Cardiac muscle cell (in vitro differentiated cells and primary cell): ENCODE measurements at places on chromosomes 1 and 21. TPM values are rescaled to one million over a fixed set of nuclear protein-coding genes. Genes with fewer than 3 reads are reported as not detected.
A peak's percentile ranks its signal among the peaks of the same experiment; 100 is the strongest.

DNA sequence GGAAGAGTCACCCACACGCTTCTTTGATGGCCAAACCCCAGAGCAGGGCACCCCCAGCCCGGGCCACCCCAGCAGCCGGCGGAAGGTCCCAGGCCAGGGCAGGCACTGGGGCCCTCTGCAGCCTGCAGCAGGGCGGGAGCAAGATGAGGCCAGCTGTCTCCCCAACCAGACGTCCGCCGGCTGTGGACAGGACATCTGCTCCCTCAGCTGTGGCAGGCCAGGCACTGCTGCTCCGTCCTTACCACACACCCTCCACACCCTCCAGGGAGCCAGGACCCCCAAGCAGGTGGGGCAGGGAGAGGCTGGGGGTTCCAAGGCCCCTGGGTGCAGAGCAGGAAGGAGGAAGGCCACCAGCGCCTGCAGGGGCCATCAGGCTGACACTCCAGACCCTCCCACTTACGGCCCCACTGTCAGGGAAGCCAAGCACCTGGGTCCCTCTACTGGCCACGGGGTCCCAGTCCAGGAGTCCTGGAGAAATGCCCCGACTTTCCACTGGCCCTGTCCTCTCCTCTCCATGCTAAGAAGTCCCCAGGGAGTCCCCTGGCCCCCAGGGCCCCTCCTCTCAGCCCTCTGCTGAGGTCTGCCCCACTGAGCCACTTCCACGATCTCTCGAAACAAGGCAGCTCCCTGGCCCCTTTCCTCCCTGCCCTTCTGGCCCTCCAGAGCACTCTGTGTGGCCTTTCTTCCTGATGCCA lies 5.6 kb downstream of the WNT9A start:
- peak; percentile 28 for DNase-seq

DNA sequence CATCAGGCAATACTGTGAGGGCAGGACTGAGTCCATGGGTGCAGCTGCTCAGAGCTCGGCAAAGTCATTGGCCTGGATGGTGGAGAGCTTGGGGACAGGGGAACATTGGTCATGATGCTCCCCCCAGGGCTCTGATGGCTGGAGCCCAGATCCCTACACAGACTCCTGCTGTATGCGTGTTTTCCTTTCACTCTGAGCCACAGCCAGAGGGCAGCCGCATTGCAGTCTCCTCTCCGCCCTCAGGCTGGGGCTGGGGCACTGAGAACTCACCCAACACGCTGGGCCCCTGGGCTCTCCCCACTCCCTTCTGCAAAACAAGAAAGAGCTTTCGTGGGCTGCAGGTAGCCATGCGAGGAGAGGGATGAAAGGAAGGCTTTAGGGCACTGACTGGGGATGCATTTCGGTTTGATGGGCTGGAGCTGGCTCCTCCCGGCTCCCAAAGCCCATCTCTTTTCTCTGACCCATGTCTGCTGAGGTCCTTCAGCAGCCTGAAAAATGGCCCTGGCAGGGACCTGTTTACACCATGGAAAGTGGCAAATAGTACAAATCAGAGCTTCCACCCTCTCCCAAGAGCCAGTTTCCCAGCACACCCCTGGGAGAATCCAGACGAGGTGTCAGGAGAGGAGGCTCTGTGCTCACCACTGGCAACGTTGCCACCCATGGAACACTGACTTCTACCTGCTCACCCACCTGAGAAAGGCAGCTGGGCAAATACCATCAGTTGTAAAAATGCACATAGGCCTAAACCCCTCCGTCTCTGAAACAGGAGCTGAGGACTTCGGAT lies 43.8 kb downstream of the CAPN2 start:
- no peak for DNase-seq

GRCh38 chr1:171426645-171427044 lies 58.7 kb upstream of the PRRC2C start:
- DNase-seq = no peak

Gene FAM177B
- not detected in 2 replicates for total RNA-seq

Gene FCER1A
- not detected in 2 replicates for total RNA-seq

Gene KCNQ4
- total RNA-seq = 1.3 and 3.7 TPM in 2 replicates

Gene LENEP
- total RNA-seq = not detected in 2 replicates

- DNase-seq = no peak
Measured at GRCh38 chr1:23591460-23592208, 32.3 kb upstream of the ID3 start.

DNA sequence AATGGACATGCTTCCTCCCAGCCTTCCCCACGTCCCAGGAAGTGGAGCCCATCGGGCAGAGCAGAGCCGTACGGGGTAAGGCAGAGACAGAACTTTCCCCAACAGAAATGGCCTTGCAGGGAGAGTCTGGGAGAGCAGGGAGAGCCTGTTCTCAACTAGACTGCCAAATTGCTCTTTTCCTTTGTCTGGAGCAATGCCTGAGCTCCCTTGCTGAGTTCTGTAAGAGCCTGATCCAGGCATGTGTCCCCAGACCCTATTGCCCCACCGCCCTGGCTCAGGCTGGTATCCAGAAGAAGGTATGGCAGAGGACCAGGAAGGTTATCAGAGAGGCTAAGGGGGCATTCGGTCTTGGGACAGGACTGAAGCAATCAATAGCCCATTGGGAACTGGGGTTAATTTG lies 79.9 kb downstream of the TMEM53 start:
- DNase-seq = no peak

GRCh38 chr1:207414606-207415108 lies 39.5 kb upstream of the CR2 start:
- no peak for DNase-seq

DNA sequence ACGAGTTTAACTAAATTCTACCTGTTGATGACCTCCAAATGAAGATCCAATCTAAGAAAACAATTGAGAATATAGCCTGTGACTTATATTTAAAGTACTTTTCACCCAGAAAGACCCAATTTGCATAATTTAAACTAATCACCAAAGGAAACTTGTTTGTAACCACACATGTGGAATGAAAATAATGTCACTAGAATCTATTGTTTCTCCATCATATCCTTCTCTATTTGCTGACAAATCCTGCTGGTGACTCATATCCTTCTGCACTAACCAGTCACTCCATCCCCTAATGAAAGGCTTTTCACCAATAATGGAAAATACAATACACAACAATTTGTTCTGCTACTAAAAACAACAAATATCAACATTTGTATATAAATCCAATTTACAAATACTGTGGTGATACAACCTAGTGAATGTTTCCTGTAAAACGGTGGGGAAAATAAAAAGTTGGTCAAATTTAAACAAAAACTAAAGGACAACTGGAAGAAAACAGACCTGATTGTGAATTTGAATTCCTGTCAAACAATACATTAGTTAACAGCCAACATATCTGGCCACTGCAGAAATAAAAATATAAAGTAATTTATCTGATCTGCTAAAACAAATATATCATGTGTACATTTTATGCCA lies 6.5 kb downstream of the PTP4A2 start:
- peak; percentile 57 for DNase-seq

DNA sequence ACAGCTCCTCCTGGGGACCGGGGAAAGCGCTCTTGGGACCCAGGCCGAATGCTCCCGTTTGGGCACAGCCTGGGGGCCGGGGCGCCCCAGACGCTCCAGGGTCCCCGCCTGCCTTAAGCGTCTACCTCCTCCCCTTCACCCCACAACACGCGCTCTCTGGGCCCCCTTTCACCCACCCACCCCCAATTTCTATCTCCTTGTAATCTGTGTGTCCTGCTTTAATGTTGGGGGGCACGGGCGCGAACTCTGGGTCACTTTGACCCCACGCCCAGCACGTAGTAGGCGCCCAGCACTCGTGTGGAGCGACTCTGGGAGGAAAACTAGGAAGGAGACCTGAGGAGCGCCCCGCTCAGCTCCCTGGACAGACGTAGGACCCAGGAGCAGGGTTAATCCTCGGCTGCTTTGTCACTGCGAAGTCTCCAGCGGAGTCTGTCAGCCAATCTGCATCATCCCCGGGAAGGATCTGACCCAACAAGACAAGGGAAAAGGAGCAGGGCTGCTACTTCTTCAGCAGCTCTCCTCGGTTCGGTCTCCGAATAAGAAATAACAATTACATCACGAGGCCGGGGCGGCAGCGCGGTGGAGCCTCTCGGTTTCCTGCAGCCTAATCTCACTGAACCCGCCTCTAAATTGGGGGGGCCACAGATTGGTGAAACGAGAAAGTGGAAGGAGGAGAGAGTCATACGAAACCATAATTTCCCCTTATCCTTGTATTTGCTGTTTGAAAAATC lies 757 bp upstream of the NRIP1 start:
- DNase-seq = peak; percentile 94

GRCh38 chr1:9371391-9371935 lies 78.8 kb downstream of the SPSB1 start:
- DNase-seq = peak; percentile 69

GRCh38 chr1:44660176-44660575 lies 14.1 kb downstream of the TMEM53 start:
- DNase-seq = no peak

DNA sequence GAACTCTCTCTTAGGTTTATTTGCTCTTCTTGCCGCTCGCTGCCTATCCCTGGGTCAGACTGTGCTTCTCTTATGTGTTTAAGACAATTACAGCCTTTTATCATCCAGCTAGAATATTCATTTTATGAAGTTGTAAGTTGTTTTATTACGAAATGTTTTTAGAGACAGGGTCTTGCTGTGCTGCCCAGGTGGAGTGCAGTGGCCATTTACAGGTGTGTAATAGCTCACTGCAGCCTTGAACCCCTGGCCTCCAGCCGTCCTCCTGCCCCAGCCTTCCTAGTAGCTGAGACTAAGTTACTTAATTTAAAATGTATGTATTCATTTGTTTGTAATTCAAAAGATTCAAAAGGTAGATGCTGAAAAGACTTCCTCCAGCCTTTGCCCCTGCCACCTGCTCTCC lies 99.0 kb upstream of the KIF26B start:
- DNase-seq = no peak

Gene DYNLT4
- total RNA-seq = 0.32 TPM in 1 of 2 replicates, not detected in the other
